ENCODE measurements at places on chromosomes 16 and 17. TPM values are rescaled to one million over a fixed set of nuclear protein-coding genes. Genes with fewer than 3 reads are reported as not detected.

The G6PC1 gene
- not detected for polyA plus RNA-seq

GRCh38 chr16:66900721-66901441, 17.8 kb downstream of the CDH16 start:
- DNase-seq: peak; percentile 32

The AOC2 gene
- 0.24 TPM for polyA plus RNA-seq

DNA sequence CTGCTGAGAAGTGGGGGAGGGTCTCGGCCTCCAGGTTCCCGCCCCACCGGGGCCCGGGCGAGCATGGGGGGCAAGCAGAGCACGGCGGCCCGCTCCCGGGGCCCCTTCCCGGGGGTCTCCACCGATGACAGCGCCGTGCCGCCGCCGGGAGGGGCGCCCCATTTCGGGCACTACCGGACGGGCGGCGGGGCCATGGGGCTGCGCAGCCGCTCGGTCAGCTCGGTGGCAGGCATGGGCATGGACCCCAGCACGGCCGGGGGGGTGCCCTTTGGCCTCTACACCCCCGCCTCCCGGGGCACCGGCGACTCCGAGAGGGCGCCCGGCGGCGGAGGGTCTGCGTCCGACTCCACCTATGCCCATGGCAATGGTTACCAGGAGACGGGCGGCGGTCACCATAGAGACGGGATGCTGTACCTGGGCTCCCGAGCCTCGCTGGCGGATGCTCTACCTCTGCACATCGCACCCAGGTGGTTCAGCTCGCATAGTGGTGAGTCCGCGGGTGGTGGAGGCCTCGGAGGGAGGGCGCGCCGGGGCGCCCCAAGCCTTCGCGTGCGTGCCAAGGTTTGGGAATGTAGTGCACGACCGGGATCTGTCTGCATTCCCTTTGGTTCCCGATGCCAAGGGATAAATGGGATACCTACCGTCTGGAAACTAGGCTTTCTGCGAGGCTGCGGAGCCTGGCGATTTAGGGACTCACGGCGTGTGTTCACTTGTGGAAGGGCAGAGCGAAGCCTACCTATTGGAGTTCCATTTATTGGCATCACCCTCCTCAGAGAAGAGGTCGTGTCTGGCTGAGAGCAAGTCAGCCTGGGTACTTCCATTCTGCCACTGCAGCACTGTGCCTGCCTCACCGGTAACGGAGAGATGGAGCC, 1.0 kb downstream of the ZNRF1 start:
- peak; percentile 74 for DNase-seq

- DNase-seq: no peak
Observed at GRCh38 chr17:39357986-39358385, 43.4 kb downstream of the FBXL20 start.
